AG08396 (cell line): ENCODE measurements at places on chromosomes 2 and 18.

DNA sequence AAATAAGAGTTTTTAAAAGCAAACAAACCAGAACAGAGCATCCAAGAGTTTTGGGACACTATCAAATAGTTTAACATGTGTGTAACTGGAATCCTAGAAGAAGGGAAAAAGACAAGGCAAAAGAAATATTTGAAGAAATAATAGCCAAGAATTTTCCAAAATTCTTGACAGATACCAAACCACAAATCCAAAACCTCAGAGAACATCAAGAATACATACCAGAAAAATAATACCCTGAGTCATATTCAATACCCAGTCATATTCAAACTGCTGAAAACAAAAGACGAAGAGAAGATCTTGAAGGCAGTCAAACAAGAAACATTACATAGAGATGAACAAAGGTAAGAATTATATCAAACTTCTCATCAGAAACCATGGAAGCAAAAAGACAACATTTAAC lies 22.9 kb downstream of the INO80C start:
- DNase-seq = no peak

DNA sequence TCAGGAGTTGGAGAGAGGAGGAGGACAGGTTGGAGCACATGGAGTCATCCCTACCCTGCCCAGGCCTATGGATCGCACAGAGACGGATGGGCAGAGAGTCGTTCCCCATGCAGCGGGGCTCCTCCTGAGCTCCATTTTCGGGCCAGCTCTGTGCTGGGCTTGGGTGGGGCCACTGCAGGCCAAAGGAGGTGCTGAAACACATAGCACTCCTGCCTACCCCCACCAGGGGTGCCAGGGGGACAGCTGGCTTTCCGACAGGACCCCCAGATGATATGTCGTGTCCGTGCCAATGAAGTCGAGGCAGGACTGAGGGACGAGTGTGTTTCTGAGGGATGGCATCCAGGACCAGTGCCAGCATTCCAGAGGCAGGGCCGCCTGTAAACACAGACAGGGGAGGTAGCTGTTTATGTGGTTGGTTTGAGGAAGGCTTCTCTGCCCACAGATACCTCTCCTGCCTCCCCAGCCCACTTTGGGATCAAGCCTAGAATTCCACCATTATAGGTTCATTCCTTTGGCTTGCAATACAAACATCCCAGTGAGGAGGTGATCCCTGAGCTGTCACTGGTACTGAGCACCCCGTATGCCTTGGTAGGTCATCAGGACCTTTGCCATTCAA lies 116.6 kb downstream of the GLI2 start:
- no peak for DNase-seq

DNA sequence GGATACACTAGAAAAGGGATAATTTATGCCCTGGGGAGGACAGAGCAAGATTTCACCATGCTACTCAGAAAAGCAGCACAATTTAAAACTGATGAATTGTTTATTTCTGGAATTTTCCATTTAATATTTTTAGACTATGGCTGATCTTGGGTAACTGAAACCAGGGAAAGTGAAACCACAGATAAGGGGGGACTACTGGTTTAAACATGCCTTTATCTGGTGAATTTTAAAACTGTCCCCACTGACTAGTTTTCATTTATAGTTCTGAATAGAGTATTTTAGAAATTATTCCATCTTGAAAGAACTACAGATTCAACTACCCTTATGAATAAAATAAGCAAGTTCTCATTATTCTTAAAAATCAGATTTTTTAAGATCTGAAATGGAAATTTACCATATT lies 15.0 kb downstream of the NFU1 start:
- DNase-seq = no peak

- DNase-seq = no peak
These were observed 657.3 kb upstream of the LINC00305 start for GRCh38 chr18:64806232-64806631.

DNA sequence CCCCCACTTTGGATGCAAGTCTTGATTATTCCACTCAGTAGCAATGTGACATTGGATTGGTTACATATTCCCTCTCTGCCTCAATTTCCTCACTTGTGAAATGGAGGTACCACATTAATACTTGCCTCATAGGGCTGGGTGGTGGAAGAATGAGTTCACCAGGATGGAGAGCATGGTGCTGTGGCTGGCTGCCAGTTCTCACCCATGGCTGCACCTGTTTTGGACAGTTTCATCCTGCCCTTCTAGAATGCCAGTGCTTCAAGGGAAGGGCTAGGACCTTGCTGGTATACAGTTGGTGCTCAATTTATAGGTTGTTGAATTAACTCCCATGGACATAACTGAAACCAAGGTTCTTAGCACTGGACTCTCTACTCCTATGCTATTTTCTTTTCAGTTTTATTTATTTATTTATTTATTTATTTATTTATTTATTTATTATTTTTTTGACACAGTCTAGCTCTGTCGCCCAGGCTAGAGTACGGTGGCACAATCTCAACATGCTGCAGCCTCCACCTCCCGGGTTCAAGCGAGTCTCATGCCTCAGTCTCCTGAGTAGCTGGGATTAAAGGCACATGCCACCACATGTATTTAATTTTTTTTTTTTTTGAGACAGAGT lies 5.3 kb upstream of the SH3RF3 start:
- no peak for DNase-seq

GRCh38 chr18:8977701-8978100 lies 124.8 kb upstream of the NDUFV2 start:
- DNase-seq = no peak

GRCh38 chr2:219684721-219685689 lies 57.6 kb downstream of the SLC4A3 start:
- peak; percentile 56 for DNase-seq

DNA sequence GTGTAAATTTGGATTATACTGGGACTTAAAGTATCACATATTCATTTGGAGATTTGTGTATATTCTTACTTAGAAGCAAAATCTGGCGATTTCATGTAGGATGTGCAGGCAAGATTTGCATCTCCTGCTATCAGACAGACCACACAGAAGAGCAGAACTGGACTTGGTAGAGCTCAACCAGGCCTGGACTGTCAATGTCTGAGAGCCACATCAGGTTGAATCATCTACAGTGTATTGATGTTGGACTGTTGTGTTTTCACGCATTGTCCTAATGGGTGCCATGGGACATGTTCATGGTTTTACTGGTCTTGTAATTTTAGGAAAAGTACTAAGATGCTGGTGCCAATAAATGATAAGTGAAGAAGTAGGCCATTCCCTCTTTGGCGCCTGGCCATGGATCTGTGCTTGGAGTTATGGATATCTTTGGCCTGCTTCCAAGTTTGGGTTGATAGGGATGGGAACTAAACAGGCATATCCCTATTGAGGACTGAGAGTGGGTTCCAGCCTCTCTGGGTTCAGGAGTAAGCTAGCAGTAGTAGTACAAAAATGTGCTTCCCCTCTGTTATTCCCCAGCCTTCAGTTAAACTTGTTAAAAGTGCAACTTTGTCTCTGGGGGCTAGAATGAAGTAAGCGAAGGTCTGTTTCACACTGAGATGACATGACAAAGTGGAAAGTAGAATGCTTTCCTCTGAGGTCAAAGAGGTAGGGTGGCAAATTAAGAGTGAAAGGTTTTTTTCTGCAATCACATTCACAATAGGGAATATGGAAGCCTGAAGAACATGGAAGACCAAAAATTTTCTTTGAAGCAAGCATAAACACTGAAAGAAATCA lies 49.2 kb upstream of the NEMP2 start:
- DNase-seq = no peak

- no peak for DNase-seq
These were observed 29.8 kb upstream of the ACAA2 start for GRCh38 chr18:49843131-49843530.

DNA sequence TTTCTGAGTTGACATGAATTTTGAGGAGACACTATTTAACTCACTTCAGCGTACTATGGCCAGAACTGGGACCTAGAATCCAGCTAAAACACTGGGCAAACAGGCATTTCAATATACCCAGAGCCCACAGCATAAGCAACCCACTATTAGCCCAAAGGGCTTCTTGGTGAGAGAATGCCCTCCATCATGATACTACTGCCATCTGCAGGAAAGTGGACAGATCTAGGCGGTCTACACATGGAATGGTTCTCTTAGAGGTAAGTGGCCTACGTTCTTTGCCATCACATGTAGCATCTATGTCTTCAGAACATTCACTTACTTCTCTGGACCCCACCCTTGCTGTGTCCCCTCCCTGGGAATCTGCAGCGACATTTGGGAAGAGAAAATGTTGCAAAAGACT lies 181.3 kb upstream of the LINC00305 start:
- DNase-seq = no peak
